GM12864 (cell line): ENCODE measurements at places on chromosomes 1 and 21.

GRCh38 chr21:35011681-35012080 lies 37.4 kb downstream of the RUNX1 start:
- no peak for DNase-seq

DNA sequence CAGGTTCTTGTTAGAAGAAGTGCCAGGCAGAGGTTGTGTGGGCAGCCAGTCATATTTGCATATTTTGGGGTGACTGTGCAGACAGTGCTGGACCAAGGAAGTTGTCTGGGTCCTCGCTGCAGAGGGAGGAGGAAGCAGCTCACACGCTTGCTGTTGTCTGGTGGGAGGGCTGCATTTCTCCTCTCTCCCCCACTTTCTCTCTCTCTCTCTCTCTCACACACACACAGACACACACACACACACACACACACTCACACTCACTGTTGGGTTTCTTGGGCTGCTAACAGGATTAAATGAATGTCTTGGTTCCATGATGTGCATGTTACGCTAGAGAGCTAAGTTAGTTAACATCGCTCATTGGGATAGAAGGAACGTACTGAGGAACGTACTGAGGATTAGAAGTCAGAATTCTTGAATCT lies 72.9 kb downstream of the AGPAT3 start:
- DNase-seq: peak; percentile 68

DNA sequence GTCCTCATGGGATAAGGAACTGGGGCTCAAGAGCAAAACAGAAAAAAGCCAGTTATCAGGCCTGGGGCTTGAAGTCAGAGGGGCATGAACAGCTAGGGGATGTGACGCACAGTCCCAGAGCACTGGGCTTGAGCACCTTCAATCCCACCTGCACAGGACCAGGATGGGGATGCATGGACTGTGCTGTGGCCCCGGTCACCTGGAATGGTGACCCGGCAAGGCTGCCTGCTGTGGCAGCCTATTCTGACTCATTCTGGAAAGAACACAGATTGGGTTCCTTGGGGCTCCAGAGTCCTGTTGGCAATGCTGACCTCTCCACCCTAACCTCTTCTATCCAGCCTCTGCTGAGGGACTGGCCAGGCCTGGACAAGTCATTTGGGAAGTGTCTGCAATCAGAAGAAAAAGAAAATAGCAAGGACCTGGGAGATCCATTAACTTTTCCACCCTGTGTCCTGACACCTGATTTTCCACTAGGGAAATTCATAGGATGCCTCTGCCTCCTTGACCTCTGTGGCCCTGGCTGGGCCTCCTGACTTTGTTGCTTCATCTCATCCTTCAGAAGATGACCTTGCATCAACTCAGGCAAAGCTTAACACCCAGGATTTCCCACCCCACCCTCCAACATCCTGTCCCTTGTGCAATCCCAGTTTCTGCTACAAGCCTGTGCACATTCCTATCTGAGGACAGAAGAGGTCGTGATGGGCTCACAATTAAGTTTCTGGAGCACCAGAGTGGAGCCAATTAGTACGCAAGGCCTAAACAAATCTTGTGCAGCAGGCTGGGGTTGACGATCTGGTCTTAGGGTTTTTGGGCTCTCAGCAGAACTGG lies 17.9 kb upstream of the FMOD start:
- no peak for DNase-seq

GRCh38 chr1:65629788-65630187 lies 162.9 kb upstream of the PDE4B start:
- no peak for DNase-seq

DNA sequence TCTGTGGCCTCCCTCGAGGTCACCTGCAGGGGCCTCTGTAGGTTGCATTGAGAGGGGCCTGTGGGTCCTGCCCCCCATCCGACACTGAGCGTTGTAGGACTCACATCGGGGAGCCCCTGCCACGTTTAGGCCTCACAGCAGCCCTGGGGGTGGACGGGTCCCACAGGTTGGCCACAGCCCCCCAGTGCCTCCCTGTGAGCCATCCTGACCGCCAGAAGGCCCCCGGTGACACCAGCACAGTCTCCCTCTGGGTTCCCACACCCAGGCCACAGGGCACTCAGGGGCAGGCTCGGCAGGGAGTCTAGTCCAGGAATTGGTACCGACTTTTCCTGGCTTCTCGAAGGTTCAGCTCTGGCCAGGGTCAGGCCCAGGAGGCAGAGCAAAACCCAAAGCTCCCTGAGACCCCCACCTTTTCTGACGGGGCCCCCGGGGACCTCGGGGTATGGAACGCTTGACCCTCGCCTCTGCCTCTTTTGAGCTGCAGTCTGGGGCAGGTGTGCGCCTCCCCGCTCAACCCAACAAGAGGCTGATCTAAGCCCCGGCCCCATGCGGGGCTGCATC lies 13.9 kb upstream of the POFUT2 start:
- DNase-seq: no peak

GRCh38 chr1:215539803-215540570 lies 27.1 kb upstream of the KCTD3 start:
- no peak for DNase-seq

GRCh38 chr21:45512626-45513002 lies 29.6 kb downstream of the SLC19A1 start:
- DNase-seq: no peak

- DNase-seq: no peak
These were observed 979.2 kb downstream of the MRPL39 start for GRCh38 chr21:24628046-24628445.

- DNase-seq: no peak
These were observed 188.3 kb upstream of the MAP1LC3C start for GRCh38 chr1:242187171-242187570.

- no peak for DNase-seq
These were observed 48.2 kb upstream of the ABCA4 start for GRCh38 chr1:94169126-94169525.

GRCh38 chr1:84836145-84836544 lies 56.9 kb downstream of the LPAR3 start:
- no peak for DNase-seq

DNA sequence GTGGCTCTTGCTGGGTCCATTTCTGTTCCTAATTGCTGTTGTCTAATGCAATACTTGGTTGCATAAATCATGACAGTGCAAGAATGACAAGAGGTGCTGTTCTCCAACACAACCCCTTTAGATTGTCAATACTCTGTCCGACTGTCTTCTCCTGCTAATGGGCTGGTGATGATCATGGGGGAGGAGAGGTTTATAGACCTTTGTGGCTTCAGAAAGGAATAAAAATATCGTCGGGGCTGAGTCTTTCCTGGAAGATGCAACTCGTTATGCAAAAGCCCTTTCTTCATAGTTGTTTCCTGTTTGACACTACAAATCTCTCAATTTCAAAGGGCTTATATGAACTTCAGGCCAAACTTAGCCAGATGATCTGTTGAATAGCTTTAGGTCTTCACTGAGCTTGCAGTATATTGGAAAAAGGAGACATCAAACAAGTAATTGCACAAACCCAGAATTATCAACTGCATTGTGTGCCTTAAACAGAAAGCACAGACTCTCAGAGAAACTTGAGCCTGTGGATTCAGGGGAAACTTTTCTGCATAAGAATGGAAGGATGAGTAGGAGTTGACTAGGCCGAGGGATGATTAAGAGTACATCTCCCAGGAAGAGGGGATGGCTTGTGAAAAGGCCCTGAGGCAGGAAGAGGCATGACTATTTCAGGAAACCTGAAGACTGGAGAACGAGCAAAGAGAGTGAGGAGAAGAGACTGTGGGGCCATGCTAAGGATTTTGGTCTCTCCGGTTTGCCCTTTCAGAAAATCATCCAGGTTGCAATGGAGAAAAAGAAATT lies 107.6 kb downstream of the TSEN15 start:
- DNase-seq: no peak

- no peak for DNase-seq
These were observed 61.0 kb upstream of the CSF1 start for GRCh38 chr1:109849655-109850054.

DNA sequence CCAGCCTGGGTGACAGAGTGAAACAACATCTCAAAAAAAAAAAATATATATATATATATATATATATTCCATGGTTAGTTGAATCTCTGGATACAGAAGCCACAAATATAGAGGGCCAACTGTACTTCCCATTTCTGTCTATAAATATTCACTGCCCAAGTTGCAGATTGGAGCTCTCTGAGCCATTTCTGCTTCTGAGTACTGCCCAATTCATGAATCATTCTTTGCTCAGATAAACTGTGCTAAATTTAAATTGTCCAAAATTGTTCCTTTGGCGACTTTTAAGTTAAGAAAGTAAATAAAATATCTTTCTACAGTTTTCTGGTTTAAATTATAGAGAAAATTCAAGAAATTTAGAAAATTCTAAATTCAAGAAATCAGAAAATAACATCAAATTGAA lies 23.2 kb upstream of the C1orf146 start:
- DNase-seq: no peak

GRCh38 chr1:212685429-212685828 lies 14.2 kb downstream of the BATF3 start:
- no peak for DNase-seq

DNA sequence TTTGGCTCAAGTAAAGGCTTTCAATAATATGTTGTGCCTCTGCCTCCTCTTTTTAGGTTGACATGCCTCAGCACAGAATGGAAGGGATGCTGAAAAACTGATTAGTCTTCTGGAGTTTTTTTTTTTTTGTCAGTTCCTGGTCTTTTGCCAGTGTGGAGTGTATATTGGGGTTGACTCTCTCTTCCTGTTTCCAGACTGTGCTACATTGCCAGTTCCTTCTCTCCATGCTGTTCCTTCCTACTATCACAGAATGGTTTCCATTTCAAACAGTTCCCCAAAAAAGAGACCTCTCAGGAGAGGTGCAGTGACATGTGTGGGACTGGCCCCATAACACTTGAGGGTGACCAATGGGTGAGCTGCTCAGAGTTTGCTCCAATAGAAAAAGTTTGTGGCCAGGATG lies 101.7 kb upstream of the ETV3 start:
- no peak for DNase-seq

- DNase-seq: no peak
These were observed 316.9 kb upstream of the SGIP1 start for GRCh38 chr1:66217021-66217420.

DNA sequence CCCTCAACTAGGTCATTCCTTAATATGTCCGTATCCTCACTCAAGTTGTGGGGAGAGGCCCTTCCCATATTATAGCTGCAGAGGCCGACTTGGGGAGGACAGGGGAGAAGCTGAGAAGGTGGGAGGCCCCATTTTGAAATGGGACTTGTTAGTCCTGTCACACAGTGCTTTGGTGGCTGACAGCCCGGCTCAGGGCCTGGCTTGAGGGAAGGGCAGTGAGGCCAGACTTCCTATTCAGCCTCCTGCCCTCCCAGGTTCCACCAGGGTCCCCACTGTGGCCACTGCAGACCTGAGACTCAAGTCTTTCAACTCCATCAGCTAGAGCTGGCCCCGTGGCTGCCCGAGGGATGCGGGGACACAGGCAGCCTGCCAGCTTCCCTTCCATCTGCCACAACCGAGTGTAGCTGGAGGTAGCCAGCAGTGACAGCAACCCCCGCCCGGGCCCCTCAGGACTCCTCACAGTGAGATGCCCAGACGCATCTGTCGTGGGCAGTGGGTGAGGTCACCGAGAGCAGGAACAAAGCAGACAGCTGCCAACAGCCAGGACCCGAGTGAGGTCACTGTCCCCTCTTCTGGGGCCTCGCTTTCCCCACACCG lies 36.9 kb downstream of the SIM2 start:
- no peak for DNase-seq

GRCh38 chr1:113904674-113905434 lies at the start of the genes AP4B1 and DCLRE1B:
TSS of gene AP4B1 (minus strand) at chr1:113904799. CDS start at chr1:113904717, 82 bp downstream.
TSS of gene DCLRE1B (plus strand) at chr1:113905326. CDS start at chr1:113905587, 261 bp downstream.
- DNase-seq: peak; percentile 99

GRCh38 chr1:3315399-3316339 lies 138.8 kb upstream of the ARHGEF16 start:
- no peak for DNase-seq

DNA sequence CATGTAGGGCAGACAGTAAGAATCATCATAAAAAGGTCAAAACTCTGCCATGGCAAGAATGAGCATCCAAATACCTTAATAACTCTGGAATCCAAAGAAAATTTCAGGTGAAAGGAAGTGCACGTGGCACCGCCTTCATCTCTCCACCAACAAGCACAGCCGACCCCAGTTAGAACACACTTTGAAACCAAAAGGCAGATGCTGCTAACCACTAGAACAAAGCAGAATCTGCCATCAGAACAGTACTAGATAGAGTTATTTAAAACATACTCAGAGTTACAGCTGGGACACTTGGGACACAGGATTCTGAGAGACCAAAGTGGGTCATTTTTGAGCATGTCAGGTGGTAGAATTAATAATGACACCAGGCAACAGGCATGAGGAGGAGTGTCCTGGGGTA lies 106.7 kb upstream of the SOD1 start:
- DNase-seq: no peak

DNA sequence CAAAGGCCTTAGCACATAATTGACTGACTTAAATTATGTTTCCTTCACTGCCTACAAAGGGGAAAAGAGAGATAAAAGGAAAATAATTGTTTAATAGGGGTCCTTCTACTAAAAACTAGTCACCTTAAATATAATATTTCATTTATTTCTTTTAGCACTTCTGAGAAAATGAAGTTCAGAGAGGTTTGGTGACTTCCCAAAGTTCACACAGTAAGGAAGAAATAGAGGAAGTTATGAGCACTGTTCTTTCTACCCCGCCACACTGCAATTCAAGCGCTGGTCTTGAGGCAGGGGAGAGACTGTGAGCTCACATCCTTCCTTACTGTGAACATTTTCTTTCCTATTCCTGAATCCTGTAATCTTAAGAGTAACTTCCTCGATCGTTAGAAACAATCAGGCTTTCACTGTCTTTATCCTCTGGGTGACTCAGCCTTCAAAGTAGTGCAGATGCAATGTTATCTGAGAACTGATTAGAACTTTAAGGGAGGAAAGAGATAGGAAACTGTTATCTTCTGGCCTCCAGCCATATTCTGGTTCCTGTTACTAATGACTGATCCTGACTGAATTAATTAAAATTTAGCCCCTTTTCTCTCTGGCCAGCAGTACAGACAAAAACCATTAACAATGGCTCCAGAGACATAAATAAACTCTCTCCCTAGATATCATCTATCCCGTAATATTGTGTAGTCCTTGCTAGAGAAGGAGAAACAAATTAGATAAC lies 6.8 kb downstream of the RGS5 start:
- no peak for DNase-seq

GRCh38 chr21:46605767-46606426 lies 1.0 kb upstream of the S100B start:
- DNase-seq: peak; percentile 26

- no peak for DNase-seq
These were observed 1381.8 kb downstream of the MRPL39 start for GRCh38 chr21:24225431-24225830.

DNA sequence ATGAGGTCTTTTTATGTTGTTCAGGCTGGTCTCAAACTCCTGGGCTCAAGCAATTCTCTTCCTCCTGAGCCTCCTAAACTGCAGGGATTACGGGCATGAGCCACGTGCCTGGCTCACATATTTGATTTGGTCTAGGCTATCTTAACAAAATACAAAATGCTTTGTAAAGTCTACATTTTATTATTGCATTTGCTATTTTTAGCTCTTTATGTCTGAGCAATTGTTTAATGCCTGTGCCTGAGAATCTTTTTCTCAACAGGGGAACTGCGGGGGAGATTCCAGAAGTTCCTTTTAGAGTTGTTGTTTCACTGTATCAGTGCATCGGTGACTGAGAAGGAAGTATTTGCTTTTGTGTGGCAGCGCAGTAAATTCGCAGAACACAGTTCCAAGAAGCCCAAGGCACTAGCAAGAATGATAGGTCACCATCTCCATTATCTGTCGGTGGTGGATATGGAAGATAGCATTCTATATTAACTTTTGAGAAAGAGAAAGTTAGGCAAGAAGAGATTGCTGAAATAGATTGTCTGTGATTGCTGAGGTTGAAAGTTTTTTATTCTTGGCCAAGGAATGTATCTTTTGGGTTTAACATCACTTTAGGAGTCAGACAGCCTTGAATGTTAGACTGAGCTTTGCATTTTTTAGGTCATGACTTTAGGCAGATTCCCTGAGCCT lies 167.3 kb downstream of the PDE4B start:
- DNase-seq: no peak

- DNase-seq: no peak
These were observed 104.6 kb upstream of the ZC3H11B start for GRCh38 chr1:219717536-219717935.
